NCI-H1436 (cell line): ENCODE measurements at places on chromosomes 6 and 20.

DNA sequence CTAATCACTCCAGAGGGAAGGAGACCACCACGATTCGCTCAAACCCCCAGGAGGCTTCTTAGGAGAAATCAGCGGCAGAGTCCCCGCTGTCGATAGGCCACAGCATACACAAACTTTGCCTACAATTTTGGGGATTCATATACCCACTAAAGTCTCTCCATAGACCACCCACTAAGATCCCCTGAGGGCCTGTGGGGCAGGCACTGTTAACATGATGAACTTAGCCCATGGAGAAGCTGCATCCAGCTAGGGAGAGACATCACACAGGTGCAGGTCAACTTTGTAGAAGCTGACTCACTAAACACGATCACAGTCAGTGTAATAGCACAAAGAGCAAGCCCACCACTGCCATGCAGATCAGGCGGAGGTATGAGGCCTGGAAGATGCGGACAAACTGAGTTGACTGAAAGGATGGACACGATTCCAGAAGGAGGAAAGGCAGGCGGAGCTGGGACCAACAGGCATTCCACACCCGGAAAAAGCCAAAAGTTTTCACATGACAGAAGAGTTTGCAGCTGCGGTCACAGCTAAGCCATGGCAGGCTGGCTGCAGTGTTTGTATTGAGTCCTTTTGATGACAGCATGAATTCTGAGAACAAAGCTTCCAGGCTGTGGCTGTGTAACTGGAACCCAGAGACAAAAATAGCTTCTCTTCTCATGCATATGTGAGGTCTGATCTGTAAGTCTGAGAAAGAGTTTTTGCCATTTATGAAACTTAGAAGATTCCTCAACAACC, 75.7 kb upstream of the QKI start:
- no peak for DNase-seq

GRCh38 chr6:24824142-24824938, 25.6 kb upstream of the ARMH2 start:
- no peak for DNase-seq

- DNase-seq: no peak
These were observed 18.5 kb upstream of the PACSIN1 start for GRCh38 chr6:34447386-34447785.

DNA sequence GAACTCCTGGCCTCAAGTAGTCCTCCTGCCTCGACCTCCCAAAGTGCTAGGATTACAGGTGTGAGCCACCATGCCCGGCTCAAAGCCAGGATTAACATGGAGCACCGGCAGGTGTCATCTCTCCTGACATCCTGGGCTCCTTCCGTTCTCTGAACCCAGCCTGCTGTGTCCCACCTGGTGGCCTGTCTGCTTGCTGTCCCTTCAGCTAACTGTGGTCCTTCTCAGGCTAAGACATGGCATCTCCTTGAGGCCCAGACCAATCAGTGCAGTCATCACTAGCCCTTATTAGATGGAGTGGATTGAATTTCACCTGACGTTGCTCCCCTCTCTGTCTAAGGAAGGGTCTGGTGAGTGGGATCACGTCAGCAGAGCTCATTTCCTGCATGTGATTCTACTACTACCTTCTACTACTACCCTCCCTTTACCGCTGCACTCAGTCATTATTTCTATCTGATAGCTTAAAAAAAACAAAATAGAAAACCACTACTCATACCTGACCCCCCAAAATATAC, 28.0 kb upstream of the SYNJ2 start:
- no peak for DNase-seq

- no peak for DNase-seq
These were observed 4.4 kb downstream of the CPNE1 start for GRCh38 chr20:35660122-35660937.

- DNase-seq: peak; percentile 2
These were observed 47.3 kb upstream of the LRFN2 start for GRCh38 chr6:40634429-40634828.

GRCh38 chr6:1916334-1917070, 306.8 kb downstream of the FOXC1 start:
- DNase-seq: no peak

- no peak for DNase-seq
These were observed 34.0 kb downstream of the CPNE5 start for GRCh38 chr6:36805096-36805797.

- no peak for DNase-seq
These were observed 57.3 kb downstream of the FAM83B start for GRCh38 chr6:54903884-54904283.

DNA sequence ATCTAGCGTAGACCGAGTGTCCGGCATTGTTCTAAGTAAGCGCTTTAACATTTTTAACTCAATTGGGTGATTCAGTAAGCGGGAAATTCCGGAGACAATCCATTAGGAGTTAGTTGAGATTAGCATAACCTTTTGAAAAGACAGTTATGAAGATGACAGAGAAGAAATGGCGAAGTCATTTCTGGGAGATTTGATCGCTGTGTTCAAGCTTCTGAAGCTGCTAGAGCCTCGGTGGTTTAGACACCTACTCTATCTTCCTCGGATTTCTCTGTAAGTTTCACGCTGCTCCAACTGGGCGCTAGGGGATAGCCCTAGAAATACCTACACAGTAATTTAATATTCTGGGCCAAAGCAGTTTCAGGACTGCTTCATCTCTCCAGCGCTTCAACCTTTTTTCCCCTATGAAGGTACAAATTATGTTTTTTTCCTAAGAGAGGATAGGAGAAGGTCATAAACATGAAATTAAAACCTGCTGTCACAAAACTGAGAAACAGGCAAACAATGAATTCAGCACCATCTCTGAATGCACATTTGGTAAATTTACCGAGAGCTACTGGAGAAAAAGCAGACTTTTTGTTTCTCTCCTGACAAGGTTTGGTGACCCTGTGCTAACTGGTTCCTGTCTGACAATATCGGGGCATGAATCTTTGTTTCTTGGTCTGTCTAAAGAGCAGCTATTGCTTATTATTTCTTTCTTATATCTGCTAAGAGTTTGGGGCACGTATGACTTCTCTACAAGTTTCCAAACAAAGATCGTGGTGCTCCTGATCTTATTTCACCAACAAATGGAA, 22.4 kb downstream of the ZNF311 start:
- no peak for DNase-seq

DNA sequence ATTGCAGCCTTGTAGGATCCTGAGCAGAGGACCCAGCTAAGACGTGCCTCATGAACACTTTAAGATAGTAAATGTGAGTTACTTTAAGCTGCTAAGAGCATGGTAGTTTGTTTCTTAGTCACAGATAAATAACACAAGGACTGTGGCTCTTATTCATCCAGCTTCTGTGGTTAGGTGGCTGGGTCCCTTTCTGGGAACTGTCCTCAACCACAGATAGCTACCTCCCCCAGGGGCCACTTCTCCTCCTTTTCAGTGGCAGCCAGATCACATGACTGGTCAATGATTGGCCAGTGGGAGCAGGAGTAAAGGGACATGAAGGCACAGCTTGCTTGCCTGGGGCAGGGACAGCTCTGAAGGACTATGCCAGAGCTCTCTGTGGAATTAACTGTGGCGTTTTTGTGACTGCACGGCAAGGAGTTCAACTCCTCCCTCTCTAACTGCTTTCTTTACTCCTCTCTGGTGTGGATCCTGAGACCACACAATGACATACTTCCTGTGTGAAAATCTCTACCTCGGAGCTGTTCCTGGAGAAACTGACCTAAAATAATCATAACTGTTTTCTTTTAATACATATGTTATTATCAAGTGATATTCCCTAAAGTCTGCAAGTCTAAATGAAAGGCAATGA, 76.5 kb downstream of the NRN1 start:
- DNase-seq: no peak

DNA sequence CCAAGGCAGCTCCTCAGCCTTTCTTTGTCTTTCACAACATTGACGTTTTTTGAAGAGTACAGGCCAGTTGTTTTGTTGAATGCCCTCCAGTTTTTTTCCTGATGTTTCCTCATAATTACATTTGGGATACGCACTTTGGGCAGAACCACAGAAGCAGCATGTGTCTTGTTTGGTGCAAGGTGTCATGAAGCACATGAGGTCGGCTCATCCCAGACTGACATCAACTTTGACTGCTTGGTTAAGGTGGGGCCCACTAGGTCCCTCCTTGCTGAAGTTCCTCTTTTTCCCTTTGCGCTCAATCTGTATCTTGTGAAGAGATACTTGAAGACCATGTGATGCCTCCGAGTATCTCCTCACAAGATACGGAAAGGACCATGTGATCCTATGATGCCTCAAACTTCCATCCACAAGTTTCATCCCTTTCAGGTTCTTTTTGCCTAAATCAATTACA, 10.5 kb downstream of the SNAI1 start:
- DNase-seq: no peak

DNA sequence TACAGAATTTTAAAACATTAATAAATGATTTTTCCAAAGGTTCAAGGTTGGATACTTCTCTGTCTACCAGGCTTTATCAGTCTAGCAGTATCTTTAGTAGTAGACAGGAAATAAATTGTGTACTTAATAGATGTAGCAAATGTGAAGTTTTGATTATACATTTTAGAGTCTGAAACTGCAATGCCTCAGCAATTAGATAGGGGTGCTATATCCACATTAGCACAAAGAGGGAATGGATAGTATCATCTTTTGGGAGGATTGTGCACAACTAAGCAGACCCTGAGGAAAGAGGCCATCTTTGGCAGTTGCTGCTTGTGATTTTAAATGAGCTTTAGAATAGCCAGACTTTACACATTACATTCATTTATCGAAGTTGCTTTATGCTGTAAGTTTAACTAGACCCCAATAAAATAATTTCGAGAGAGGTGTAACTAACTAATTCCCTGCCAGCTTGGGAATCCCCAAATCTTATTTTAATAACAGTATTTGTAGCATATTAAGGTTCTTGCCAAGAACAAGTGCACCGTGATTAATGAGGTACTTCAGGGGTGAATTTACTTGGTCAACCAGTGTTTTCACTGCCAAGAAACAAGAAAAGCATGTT, 2.8 kb downstream of the KCNQ5 start:
- no peak for DNase-seq

- no peak for DNase-seq
These were observed 650.5 kb downstream of the UTRN start for GRCh38 chr6:144935661-144936060.

- DNase-seq: no peak
These were observed 2.8 kb downstream of the FOXS1 start for GRCh38 chr20:31842471-31843157.

DNA sequence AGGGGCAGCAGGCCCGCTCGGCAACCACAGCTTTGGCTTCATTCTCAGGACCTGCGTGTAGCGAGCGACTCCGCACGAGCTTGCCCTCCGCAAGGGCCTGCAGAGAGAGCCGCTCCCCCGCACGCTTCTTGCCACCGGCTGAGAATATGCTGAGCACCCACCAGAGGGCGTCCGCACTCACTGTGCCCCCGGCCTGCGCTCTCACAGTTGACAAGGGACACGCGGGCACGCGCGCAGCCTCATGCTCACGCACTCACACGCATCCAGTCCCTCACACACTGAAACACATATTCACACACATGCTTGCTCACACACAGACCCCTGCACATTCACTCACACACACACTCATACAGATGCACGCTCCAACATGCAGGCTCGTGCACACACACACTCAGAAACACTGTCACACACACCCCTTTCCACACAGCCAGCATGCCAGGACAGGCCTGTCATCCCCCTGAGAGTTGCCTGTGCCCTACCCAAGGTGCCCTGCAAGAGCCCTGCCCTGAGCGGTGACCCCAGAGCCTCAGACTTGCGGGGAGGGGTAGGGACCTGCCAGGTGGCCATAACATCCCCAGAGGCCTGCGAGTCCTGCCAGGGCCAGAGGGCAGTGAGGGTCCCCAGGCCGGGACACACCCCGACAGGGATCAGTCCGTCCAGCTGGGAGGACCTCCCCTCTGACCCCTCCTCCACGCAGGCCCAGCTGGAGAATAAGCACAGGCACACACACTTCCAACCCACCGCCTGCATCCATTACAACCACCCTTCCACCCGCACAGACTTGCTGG, 174.1 kb downstream of the BMP7 start:
- no peak for DNase-seq

GRCh38 chr6:43809417-43810305, 39.6 kb downstream of the VEGFA start:
- DNase-seq: peak; percentile 23

DNA sequence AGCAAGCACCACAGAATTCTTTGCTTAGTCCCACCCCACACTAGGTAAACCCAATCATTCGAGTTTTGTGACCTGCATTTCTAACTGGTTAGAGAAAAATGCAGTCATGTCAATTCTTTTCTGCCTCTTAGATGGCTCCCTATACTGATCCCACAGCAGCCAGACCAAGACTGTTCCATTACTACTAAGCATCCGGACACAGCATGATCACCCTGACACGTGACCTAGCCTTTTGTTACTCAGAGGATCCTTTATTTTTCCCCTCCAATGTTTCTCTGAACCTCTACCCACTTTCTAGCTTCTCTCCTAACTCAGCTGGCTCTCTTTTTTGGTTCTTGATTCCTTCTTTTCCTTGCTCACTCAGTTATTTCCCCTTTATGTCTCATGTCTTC, 87.9 kb downstream of the PDE10A start:
- DNase-seq: no peak

DNA sequence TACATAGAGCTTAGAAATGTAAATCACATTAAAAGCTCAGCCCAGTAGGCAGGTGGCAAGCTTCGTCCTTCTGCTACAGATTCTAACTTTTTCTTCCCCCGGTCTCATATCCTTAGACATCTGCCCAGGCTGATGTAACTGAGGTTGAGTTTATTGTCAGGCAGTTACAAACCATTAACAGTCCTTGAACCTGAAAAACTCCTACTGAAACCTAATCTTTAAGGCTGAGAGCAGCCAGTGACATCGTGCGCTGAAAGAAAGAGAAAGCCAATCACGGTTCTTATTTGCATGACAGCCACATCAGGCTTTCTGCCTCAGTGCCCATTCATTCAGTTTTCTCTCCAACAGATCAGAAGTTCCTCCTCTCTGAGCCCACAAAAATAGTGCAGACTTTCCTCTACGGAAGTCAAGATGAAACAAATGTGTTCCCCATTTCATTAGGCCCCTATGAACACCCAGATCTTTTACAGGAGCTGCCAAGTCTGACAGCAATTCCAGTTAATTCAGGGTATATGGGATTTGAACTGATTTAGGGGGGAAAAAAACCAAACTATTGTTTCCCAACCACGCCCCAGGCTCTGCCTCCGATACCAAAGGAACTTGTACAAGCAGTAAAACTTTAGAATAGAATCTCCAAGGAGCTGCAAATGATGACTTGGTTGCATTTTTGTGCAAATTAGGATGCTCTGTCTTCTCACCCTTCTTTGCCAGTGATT, at the start of gene NHSL1:
TSS of gene NHSL1 (minus strand) at position 192 of the 716 bp plus-strand sequence. CDS start 204 bp downstream, outside the sequence.
- DNase-seq: peak; percentile 11

- no peak for DNase-seq
These were observed 615.7 kb upstream of the CITED2 start for GRCh38 chr6:139990026-139990686.

GRCh38 chr6:118780668-118781067, 113.3 kb upstream of the ASF1A start:
- no peak for DNase-seq
